NCI-H82 (cell line): ENCODE measurements at places on chromosomes 1 and 21.

- peak; percentile 65 for DNase-seq
Observed at GRCh38 chr21:27564684-27565301, 597.9 kb upstream of the ADAMTS5 start.

GRCh38 chr1:14442669-14443068 is 155.8 kb upstream of the KAZN start:
- no peak for DNase-seq

GRCh38 chr1:210624722-210625121 is 296.0 kb downstream of the HHAT start:
- no peak for DNase-seq

- no peak for DNase-seq
Observed at GRCh38 chr1:44851308-44851707, 8.3 kb upstream of the PTCH2 start.

DNA sequence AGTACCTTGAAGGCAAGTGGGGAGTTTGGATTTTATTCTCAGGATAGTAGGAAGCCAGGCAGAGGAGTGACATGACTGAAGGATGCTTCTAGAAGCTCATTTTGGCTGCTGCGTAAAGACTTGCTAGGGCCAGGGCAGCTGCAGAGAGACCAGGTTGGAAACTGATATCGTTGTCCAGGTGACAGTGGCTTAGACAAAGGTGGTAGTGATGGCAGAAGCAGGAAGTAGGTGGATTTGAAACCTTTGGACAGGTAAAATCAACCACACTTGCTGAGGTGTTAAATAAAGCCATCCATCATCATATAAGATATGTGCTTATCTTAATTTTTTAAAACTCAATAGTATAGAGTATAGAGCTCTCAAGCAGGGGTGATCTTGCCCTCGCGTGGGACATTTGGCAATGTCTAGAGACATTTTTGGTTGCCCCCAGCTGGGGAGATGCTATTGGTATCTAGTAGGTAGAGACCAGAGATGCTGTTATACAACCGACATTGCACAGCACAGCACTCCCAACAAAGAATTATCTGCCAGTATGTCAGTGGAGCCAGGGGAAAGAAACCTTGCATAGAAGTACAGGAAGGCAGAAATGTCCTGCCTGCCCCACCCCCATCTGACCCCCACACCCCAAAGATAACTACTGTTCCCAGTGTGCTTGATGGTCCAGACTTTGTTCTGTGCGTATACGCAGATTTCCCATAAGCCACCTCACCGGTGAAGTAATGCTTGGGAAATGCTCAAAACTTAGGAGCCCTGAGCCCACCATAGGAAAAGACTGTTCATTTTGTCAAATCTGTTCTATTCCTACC is 31.1 kb downstream of the TMEM51 start:
- DNase-seq, result no peak

GRCh38 chr1:9294405-9294773 is 1.7 kb downstream of the SPSB1 start:
- DNase-seq, result no peak

DNA sequence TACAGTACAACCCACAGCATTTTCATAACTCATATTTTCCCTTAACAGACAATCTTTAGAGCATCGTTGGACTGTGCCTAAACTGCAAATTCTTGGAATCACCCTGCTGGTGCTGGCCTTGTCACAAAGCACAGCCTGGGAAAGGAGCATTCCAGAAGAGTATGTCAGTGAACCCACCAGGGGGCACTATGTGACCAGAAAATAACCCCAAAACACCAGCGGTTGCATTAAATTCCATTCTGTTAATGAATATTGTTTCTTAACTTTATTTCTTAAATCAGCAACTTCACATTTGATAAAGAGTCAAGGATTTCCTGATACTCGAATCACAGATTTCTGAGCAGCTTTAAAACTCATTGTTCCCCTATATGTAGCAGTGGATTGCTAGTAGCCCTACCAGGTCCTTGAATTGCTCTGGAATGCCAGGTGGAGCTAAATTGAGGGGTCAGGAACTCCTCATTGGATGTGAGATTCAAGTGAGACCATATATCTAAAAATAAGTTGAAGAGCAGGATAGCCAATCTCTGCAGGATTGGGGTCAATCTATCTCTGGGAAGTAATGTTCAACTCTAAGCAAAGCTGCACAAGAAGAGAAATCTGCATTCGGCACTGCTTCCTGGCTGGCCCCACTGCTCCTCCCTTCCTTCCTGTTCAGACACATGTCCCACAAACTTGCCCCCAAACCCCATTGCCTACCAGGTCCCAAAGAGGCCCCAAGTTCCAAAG is 12.7 kb upstream of the RAB4A start:
- DNase-seq, result peak; percentile 87

DNA sequence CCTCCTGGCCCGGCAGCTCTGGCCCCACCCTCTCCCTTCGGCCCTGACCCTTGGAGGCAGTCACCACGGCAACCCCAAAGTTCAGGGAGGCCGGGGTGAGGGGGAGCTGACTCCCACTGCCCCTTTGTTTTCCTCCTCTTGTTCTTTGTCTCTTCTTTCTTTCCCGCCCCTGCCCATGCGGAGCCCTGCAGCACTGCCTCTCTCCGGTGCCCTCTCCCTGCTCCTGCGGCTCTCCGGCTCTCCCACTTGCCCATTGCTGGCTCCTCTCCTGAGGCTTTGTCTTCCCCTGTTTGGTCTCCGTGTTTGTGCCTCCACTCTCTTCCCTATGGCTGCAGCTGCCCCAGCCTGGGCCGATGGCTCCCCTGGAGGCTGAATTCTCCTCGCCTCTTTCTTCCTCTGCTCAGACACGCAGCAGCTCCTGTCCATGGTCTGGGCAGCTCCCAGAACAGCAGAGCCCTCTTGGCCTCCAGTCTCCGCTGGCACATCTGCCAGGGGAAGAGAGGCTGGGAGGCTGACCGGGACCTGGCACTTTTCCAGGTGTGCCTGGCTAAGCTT is 5.8 kb downstream of the CELSR2 start:
- DNase-seq, result peak; percentile 85
